CD14-positive monocyte (primary cell): ENCODE measurements at places on chromosomes 3 and 15.

DNA sequence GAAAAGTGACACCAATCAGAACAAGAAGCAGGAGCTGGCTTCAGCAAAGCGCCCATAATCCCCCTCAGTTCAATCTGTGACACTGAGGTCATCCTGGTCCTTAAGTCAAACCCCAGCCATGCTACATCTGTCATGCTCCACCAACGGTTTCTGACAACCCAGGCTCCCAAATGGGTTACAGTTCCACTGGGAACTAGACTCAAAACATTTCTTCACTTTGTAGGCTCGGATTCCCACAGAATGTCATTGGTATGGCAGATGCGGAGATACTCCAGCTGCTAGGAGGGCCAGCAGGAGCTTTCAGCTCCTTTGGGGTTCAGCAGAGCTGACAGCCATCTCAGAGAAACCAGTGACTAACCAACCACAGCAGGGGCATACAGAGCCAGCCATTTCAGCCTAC lies 48.9 kb downstream of the SUMF1 start:
- no peak for DNase-seq

DNA sequence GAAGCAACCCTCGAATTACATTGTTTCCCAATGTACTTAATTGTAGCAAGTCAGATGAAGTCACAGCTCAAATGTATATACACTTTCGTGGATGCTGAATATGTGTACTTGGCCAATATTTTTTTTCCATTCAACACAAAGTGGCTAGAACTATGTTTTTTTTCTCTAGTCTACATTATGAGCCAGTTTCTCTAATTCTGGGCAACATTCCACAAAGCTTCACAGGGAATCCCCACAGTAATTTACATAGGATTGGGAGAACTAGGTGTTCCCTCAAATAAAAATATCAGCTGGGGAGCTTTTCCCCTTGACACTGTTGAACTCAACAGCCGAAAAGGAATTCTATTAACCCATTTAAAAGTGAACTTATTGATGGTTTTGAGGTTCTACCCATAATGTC lies 493.1 kb downstream of the MECOM start:
- DNase-seq = no peak

GRCh38 chr15:67563092-67563491 lies 20.6 kb downstream of the MAP2K5 start:
- no peak for DNase-seq

DNA sequence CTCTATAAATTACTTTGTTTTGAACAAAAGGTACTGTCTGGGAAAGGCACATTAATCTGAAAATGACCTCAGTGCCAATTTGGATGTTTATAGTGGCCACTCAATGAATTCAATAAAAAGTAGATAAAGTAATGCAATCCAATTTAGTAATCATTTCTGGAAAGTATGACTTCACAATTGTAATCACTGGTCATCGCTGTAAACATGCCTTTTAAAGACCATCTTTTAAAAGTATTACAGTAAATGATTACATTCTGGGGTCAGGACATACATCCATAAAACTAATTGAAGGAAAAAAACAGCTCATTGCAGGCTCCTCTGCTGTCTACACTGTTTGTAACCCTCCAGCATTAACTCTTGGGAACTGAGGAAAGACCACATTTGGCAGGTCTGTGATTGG lies 43.2 kb downstream of the HRH1 start:
- DNase-seq = no peak

- no peak for DNase-seq
Measured at GRCh38 chr3:44968447-44968858, 7.5 kb downstream of the ZDHHC3 start.

- no peak for DNase-seq
Measured at GRCh38 chr3:88589138-88589537, 439.4 kb downstream of the C3orf38 start.

DNA sequence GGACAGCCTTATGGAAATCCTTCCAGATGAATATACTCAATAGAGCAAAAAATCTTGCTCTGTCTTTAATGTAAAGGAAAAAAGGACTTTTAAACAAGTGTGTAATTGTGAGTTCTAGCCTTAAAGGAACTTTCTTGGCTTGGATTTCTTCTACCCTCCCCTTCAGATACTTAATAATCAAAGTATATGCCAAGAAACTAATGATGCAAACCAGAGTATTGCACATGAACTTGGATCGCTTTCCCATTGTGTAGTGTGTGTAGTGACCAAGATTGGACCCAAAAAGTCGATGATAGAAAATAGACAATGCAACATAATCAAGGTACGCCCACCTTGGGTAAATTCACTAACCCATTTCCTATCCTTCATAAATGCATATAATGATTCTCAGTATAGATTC lies 123.8 kb downstream of the TIGIT start:
- DNase-seq = no peak

DNA sequence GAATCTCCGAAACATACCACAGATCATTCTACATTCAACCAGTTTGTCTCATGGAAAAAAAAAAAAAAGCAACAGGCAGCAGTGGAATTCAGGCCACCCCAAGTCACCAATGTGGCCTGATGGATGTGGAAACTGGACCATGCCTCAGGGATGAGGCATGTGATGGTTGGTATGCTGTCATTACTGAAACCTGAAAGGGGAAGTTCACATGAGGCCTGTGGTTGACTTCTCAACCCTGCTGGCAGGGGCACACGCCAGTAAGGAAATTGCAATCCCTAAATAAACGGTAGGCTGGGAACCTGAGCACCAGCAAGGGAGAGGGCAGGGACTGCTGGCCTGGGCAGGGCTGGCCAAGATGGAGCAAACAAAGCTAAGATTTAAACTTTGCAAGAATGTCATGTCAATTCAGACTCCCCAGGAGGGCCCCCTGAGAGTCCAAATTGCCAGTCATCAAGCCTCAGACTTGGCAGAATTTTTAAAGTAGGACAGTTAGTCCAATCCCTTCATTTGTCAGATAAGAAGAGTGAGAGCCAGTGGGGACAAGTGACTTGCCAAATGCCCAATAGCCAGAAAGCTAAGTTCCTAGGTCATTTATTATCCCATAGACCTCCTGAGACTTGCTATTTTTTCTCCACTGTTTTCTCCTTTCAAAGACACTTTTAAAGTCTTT lies 310.4 kb downstream of the ERC2 start:
- peak; percentile 82 for DNase-seq

DNA sequence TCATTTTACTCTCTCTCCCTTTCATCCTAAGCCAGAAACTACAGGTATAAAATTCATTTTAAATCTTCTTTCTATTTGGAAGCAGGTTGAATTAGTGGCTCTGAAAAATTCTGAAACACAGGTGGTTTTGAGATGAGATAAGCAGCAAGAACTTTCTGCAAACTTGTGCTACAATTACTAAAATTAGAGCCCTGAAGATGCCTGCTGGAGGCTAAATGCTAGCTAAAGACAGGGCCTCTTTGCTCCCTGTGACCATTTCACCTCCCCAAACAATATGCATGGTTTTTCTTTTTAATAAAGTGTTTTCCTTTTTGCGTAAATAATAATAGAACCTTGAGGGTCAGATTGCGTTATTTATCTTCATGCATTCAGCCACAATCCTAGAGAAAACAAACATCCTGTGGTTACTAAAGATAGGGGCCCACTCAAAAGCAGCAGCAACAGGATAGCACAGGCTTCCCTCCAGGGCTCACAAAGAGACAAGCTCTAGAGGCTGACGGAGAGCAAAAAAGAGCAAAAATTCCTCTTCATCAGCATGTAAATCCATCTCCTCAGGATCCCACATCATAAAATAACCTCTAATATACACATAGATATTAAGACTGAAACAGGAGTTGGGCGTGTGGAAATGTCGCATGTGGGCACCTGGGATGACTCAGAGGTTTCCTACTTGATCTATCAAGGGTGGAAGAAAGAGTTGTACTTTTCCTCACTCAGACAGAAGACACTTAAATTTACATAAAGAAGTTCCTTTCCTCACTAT lies 26.5 kb upstream of the CP start:
- DNase-seq = no peak

DNA sequence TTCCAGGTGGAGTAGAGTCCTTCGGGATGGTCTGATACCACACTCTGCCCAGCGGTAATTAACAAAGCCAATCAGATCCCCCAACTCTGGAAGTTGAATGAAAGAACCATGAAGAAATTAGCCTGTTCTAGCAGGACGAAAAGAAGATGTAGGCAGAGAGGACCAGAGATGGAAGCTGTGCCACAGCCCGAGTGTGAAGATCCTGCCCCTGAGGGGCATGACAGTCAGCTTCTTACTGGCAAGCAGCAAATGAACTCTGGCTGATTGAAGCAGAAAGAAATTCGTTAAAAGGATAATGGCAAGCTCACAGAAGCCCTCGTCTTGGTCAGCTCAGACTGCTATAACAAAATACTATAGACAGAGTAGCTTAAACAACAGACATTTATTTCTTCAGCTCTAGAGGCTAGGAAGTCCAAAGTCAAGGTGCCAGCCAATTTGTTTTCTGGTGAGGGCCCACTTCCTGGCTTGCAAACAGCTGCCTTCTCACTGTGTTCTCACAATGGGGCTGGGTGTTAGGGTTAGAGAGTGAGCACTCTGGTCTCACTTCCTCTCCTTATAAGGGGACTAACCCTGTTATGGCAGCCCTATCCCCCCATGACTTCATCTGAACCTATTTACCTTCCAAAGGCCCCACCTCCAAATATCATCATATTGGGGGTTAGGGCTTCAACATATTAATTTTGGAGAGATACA lies 307.1 kb downstream of the VPS13C start:
- DNase-seq = no peak
